ENCODE measurements at places on chromosomes 11 and 22. TPM values are rescaled to one million over a fixed set of nuclear protein-coding genes. Genes with fewer than 3 reads are reported as not detected.

The OR5B21 gene
- not detected for polyA plus RNA-seq

The MYBPC3 gene
- 0.08 TPM for polyA plus RNA-seq

The EIF4ENIF1 gene
- polyA plus RNA-seq = 13.9 TPM

The EEF1G gene
- polyA plus RNA-seq = 544 TPM

The KCNK7 gene
- not detected for polyA plus RNA-seq

The OR52H1 gene
- not detected for polyA plus RNA-seq
